ENCODE measurements at places on chromosomes 11 and 22.

DNA sequence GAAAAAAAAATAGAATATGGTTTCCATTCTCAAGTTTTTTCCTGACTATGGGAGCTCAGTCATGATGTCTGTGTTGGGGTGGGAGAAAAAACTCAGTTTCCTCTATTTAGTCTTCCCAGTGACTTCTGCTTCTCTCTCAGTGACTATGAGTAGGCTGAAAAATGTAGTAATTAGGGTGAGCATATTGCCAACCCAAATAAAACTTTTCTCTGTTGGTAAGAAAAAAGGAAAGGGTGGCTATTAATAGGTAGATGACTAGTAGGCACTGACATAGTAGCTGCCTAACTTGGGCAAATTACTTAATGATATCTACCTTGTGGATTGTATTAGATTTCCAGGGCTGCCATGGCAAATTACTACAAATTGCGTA, 34.2 kb upstream of the BIRC3 start:
- no peak for DNase-seq

DNA sequence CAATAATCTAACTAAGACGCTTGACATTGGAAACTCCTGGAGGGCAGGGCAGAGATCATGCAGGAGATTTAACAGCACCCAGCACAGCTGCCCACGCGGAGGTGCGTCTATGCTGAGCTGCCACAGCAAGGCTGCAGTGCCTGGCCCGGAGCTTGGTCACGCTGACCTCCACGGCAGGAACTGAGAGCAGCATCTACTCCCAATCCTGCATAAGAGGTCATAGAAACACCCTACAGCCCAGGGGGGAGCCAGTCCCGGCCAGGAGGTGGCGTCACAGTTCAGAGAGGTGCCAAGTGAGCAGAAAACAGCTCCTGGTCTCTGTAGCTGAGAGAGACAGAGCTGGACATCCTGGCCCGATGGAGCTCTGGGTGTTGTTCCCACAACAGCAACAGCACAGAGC, 121.1 kb upstream of the TMEM45B start:
- DNase-seq: no peak

DNA sequence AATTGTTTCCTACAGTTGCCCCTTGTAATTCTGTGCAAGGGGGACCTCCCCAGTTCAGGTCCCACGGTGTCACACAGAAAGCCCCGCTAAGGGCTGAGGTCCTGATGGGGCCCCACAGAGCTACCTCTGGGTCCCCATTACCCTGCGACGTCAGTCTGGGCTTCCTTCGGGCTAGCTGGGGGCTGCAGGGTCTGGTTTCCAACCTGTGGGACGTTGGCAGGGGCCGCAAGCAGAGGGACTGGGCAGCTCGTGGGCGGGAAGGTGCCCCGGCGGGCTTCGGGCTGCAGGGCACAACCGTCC, 698 bp downstream of the SLC37A4 start:
- no peak for DNase-seq

DNA sequence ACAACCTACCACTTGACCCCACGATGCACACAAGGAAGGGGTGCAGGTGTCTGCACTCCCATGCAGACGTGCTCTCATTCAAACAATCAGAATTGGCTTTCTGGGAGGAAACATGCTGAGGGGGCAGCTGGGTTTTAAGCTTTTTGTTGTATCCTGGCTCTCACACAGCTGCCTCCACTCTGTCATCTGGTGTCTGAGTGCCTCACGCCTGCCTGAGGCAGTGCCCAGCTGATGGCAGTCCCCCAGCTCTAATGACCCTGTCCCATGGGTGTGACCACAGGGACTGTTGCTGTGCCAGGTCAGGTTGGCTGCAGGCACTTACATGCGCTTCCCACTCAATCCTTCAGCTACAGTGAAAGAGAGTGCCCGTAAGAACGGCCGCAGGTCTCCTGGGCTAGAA, 53.7 kb downstream of the ARFGAP3 start:
- no peak for DNase-seq

- no peak for DNase-seq
Measured at GRCh38 chr22:46045459-46046298, 68.7 kb upstream of the WNT7B start.

DNA sequence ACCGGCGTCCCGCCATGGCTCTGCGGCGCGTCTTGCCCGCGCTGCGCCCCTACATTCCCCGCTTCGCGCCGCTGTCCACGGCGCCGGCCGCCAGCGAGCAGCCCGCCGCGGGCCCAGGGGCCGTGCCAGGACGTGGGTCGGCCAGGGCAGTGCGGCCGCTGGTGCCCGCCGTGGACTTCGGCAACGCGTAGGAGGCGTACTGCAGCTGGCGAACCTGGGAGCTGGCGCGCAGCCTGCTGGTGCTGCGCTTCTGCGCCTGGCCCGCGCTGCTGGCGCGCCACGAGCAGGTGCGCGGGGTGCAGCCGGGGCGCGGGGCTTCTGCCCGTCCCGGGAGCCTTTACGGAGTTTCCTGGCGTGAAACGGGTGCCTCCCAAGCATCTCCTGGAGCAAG, 20.1 kb downstream of the DGCR6L start:
- no peak for DNase-seq

GRCh38 chr11:12678092-12678491, 3.9 kb downstream of the TEAD1 start:
- DNase-seq: no peak

GRCh38 chr11:73399159-73399590, 23.0 kb downstream of the RELT start:
- no peak for DNase-seq

DNA sequence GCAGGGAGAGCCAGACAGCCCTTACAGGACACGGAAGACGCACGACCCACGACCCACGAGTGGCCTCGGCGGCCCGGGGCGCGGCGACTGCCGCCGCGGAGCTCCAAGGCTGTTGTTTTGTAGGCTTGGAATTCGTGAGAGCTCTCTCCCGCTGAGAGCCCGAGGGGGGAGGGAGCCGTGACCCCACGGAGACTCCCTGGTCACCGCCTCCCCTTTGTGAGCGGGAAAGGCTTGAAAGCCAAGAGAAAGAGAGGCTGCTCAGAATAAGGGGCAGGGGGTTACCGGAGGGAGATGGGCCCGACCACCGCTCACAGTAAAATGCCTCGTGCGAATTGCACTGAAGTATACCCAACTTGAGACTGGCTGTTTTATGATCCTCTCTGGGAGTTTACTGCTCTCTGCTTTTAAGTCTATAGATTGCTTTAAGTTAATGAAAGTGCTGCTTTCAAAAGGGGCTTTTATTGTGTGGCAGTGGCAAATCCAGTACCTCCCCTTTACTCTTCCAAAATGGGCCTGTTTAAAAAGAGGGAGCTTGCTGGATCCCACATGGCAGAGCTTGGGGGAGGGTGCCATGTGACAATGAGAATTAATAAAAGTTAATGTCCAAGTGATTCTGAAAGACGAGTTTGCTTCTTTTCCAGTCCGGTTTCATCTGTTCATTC, 2.9 kb downstream of the PKNOX2 start:
- DNase-seq: no peak
